ENCODE measurements at places on chromosomes 6 and 20.

- no peak for DNase-seq
These were observed 34.7 kb downstream of the EZR start for GRCh38 chr6:158784505-158784904.

- DNase-seq: no peak
These were observed 591.4 kb downstream of the RNF144B start for GRCh38 chr6:18978337-18979128.

DNA sequence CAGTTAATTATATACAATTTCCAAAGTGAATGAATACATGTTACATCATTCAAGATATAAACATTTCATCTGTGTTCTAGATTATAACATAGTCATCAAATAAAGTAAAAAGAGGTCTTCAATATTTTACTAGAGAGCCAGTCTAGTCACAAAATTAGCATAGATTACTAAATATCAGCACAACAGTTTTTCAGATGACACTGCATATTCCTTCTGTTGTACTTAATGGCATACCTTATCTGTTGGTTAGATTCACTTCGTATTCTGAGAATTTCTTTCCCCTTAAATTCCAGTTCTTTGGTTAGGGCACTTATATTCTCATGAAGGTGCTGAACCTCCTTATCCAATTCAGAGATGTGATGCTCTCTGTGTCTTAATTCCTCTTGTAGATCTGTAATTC is 39.8 kb upstream of the MCM9 start:
- DNase-seq: no peak

DNA sequence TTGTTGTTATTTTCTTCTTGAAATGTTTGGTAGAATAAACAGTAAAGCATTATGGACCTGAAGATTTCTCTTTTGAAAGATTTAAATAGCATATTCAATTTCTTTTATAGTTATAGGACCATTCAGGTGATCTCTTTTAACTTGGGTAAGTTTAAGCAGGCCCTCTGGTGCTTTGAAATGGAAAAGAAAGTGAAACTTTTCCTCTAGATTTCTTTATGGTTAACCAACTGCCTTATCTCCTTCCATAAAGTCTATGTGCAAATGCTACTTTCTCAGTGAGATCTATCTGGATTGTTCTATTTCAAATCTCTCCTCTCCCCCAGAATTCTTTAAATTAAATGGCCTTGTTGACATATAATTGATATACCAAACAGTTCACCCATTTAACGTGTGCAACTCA is 54.0 kb downstream of the PHACTR2 start:
- DNase-seq: no peak
